Activated naive CD4-positive, alpha-beta T cell treated with Interleukin-2 at 50 U/mL for 16 hours (primary cell): ENCODE measurements at places on chromosomes 11 and 22.

DNA sequence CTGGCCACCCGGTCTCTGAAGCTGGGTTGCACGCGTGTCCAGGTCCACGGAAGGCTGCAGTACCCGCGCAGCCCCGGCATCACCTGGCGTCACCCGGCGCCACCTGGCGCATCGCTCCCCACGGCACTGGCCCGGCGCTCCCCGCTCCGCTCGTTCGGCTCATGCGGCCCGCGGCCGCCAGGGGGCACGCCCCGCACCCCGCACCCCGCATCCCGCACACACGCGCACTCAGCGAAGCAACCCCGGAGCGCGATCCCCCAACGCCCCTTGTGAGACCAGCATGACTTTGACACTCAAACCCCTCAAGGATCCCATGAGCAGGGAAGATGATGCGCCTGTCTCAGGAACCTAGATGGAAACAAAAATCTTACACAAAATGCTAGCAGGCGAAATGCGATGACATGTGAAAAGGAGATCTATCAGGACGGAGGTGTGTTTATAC lies 11.9 kb downstream of the B3GNT6 start:
- peak; percentile 60 for DNase-seq

DNA sequence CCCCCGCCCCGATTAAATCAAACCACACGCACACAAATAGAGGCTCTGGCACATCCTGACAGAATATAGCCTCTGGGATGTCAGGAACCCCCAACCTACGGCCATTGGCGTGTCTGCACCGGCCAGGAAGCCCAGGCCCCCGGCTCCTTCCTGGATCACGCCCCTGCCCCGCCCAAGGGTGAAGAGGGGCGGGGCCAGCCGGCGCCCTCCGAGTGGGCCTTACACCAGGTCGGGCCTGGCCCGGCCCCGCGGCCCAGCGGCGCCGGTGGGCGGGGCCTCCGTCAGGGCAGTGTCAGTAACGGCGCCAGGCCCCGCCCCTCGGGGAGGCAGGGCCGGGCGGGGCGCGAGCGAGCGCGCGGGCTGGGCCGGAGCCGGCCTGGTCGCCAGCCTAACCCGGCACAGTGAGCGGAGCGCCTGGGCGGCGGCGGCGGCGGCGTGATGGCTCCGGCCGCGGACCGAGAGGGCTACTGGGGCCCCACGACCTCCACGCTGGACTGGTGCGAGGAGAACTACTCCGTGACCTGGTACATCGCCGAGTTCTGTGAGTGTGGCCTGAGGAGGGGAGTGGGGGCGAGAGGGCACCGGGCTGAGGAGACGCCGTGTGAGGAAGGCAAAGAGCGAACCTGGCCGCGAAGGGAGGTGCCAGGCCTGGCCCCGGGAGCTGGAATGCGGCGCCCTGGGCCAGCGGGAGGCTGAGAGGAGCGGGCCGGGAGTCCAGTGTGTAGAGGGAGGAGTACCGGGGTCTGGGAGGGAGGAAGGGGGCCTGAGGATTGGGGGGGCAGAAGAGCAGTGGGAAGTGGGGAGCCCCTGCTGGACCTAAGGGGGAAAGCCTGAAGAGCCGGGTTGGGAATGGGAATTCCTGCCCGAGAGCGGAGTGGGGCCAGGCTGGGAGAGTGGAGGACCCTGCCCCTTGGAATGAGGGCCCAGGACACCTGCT lies at the start of gene ACER3:
TSS of gene ACER3 (plus strand) at position 380 of the 937 bp plus-strand sequence. CDS start at position 439, 59 bp downstream.
- peak; percentile 85 for DNase-seq

- DNase-seq: no peak
Measured at GRCh38 chr11:76186776-76187279, 19.5 kb downstream of the WNT11 start.

GRCh38 chr11:102306048-102306597 lies 11.2 kb upstream of the BIRC3 start:
- DNase-seq: no peak

- DNase-seq: peak; percentile 10
Measured at GRCh38 chr11:114348200-114349191, 51.8 kb downstream of the C11orf71 start.

DNA sequence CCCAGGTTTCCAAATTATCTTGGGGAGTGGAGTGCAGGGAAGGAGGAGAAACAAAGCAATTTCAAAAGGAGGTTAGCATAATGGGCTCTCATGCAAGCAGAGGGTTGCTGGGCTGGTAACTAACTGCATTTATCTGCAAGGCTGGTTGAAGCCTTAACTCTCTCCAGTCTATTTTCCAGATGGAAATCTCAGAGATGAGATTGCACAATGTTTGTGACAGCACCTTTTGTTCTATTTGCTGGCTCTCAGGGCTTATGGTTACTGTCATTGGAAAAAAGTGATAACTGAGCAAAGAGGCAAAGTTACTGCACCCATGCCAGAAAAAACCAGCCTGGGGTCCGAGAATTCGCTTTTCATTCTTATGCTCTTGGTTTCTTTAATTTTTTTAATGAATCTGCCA lies 33.2 kb downstream of the ABCC8 start:
- DNase-seq: no peak

GRCh38 chr11:13415201-13415600 lies 47.8 kb downstream of the BTBD10 start:
- no peak for DNase-seq

GRCh38 chr11:73406619-73407018 lies 30.4 kb downstream of the RELT start:
- no peak for DNase-seq

DNA sequence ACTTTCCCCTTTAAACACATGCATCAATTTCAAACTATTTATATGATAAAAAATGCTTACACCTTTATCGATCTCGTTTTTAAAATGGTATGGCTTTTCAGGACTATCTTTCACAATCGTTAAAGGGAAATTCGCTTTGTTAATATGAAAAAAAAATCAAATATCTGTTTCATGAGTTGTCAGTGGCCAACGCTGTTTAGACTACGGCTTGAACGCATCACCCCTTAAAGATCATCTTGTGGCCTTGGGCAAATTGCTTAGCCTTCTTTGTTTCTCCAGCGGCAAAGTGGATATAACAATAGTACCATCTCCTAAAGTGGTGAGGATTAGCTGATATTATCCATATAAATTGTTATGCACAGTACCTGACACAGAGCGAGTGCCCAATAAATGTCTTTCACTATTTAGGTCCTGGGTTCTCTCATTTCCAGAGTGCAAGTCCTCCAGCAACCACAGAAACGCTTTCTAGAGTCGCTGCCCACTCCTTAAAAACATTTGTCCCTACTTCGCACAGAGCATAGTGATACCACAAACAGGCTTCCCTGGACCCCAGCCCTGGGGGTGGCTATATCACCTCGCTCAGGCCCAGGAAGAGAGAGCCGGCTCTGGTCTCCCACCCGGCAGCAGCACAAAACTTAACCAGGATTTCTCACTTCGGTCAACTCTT lies 904 bp downstream of the SLC35F2 start:
- DNase-seq: no peak

GRCh38 chr11:76630600-76631281 lies 39.8 kb downstream of the LRRC32 start:
- no peak for DNase-seq

- no peak for DNase-seq
Measured at GRCh38 chr11:32427935-32428664, 7.2 kb downstream of the WT1 start.

GRCh38 chr11:76672431-76673175 lies 2.1 kb upstream of the LRRC32 start:
- peak; percentile 48 for DNase-seq

GRCh38 chr11:15711311-15711710 lies 596.6 kb downstream of the INSC start:
- no peak for DNase-seq
